ENCODE measurements at places on chromosomes 2 and 18. TPM values are rescaled to one million over a fixed set of nuclear protein-coding genes. Genes with fewer than 3 reads are reported as not detected.

DNA sequence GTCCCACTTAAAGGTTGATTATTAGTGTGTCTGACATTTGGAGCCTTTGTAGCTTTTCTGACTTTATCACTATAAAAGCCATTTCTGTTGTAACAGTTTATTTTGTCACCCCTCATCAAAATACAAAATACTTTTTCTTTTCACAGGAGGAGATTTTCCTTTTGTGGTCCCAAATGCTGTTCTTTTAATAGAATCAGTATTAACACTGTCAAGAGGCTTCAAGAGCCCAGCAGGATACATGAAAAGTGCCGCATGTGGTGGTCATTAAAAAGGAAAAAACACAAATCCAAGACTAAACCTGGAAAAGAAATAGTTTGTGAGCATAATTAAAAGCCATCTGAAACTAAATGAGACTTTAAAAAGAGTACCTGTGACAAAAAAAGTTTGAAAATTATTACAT, 515.7 kb downstream of the DCDC2C start:
- DNase-seq, result no peak

GRCh38 chr2:144328938-144329337, 191.0 kb downstream of the ZEB2 start:
- no peak for DNase-seq

DNA sequence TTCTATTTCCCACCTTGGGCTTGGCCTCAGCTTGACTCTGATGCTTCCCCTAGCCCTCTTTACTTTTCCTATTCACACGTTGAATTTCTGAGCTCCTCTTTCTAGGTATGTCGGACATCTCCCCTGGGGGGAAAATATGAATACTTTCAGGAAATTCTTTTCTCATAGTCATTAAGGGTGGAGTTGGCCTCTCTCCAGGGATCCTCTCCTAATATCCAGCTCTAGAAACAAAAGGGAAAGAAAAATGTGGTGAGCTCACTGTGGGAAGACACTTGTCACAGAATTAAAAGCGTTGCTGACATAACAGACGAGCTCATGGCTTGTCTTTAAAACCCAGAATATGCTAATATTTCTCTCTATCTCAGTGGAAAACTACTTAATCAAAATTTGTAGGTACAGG, 132.7 kb upstream of the MEX3C start:
- DNase-seq, result no peak

- DNase-seq, result no peak
These were observed 27.1 kb upstream of the CREB1 start for GRCh38 chr2:207502577-207503198.

GRCh38 chr2:211737282-211737681, 801.3 kb downstream of the ERBB4 start:
- DNase-seq, result no peak

DNA sequence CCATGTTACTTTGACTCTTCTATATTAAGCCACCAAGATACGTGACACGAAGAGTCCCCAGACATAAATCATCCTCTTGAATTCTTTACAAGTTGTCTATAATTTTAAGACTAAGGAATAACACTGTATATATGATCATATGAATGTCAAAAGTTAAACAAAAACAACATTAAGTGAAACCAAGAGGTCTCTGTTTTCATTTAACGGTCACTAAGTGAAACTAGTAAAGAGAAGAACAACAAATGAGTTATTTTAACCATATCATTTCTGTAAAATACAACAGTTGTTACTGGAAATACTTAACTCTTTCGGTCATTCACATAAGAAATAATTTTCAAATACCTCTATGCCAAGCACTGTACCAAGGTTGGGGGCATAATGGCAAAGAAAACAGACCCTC, 45.7 kb upstream of the STK17B start:
- no peak for DNase-seq

DNA sequence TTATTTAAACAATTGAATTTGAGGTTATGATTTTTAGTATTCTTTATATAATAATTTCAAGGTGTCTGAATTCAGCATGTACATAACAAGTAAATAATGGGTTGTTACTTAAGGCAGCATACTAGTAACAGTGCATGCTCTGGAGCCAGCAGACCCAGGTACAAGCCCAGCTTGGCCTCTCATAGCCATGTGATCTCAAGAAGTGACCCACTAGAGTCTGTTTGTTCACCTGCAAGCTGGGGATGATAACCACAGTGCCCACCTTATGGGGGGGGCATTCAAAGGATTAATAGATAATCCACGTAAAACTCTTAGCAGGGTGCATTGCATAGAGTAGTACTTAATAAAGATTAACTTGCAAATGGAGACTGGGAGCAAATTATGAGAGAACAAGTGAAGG, 163.6 kb downstream of the TRABD2A start:
- DNase-seq, result no peak

- DNase-seq, result no peak
These were observed 114.6 kb downstream of the BAZ2B start for GRCh38 chr2:159501743-159502142.

DNA sequence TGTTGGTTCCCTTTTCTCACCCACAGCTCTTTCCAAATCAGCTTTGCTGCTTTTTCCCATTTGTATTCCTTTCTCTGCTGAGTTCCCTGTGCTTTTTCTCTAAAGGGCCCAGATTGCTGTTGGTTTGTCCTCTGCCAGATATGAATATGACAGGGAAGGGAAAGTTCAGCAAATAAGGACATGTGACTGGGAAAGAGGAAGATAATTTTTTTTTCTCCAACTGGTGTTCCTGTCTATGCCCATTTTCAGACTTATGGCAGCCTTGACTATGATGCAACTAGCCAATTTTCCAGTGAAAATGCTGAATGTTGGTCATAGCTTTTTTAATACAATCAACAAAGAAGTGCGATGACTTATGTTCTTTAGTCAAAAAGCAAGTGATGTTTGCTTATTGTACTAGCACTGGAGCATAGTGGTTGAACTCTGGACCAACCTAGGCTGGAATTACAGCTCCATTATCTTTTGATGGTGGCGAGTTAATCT, 7.7 kb downstream of the MDH1 start:
- no peak for DNase-seq

DNA sequence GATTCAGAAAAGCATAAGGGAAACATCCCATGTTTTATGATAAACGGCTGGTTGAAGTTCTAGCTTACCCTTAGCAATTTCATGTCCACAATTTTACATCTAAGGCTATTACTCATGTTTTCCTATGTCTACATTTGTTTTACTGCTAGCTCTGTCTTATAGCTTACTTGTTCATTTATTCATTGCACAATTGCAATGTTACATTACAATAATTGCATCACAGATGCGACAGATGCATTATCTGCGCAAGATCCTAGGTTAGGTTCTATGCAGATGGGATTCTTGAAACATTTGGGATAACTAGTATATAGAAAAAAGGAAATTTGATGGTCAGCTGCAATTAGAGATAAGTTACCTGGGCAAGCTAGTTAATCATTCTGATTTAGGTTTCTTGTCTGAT, 108.4 kb downstream of the ARHGAP28 start:
- DNase-seq, result no peak

- DNase-seq, result no peak
These were observed 2.4 kb downstream of the WDR43 start for GRCh38 chr2:28896906-28897305.

- DNase-seq, result peak; percentile 29
These were observed 106.4 kb downstream of the POLR1A start for GRCh38 chr2:85999061-85999831.

DNA sequence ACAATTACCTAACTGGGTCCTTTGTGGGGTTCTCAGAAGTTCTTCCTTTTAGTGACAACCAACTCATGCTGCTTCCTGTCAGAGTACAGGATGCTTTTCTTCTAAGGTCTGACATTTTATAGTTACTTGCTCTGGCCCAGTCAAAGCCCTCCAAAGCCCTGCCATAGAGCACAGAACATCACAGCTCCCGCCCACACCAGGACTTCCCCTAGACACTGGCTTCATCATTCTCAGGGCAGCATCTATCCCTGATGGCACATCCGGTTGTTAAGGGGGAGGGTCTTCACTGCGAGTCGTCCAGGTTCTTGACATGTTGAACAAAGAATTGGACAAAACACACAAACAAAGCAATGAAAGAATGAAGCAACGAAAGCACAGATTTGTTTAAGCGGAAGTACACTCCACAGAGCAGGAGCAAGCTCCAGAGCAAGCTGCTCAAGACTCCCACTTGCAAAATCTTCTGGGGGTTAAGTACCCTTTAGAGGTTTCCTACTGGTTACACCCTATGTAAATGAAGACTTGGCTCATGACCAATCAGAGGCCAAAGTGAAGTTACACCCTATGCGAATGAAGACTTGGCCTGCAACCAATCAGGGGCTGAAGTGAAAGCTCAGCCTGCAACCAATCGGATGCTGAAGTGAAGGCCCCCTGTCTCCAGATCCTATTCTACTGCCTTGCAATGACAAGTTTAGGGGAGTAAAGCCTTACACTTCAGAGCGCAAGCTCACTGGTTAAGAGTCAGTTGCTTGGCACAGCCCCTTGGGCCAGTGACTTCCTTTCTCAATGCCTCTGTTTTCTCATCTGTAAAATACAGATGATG, 79.0 kb downstream of the HDAC4 start:
- peak; percentile 60 for DNase-seq

GRCh38 chr18:44066541-44066940, 614.1 kb upstream of the SETBP1 start:
- DNase-seq, result no peak

DNA sequence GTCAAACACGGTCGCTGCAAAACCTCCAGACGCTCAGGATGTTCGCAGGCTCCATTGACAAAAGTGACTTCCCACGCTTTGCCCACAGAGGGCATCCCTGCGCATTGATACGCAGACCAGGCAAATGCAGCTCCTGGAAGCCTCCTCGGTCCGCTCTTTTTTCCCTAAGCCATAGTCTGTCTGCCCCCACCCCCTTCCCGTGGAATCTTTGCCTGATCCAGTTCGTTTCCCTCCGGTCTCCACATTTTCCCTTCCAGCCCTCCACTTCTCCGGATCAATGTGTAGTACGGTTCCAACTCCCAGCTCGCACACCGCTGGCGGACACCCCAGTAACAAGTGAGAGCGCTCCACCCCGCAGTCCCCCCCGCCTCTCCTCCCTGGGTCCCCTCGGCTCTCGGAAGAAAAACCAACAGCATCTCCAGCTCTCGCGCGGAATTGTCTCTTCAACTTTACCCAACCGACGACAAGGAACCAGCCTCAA, at the start of gene DCC:
DCC (plus strand) TSS at position 307 of the 481 bp plus-strand sequence. CDS start 591 bp downstream, outside the sequence.
- DNase-seq, result no peak

DNA sequence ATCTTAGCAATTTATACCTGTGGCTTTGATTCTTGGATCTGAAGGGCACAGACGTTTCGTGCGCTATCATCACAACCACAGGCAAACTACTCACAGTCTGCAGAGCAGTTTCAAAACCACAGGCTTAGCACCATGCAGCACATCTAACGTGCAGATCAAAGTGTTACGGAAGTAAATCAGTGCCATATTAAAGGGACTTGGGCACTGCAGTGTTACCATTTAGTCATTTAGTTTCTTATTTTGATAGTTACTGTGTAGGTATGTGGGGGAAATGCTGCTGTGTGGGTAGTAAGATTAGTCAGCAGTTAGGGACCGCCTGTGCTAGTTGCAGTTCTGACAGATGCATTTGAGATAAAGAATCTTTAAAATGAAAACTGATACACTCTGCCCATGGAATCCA, 384.0 kb downstream of the NBAS start:
- DNase-seq, result no peak

DNA sequence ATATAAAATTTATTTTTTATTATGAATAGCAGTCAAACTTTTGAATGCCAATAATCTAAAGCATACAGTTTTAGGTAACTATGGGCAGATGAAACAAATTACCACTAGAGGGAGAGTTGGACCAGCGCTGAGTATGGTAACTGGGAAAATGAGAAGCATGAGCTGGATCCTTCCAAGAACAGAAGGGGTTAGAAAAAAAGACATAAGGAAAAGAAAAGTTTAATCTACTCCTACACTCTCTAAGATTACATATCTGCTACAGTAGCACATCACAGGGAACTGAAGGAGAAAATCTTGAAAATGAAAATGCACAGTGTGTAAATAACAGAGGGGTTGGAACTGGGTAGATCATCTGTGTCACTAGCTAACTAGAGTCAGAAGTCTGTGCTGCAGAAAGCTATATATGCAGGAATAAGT, 15.5 kb downstream of the REG3G start:
- DNase-seq, result no peak

The SLC5A7 gene
- not detected for total RNA-seq

The CCDC148 gene
- not detected for total RNA-seq

The COL4A3 gene
- total RNA-seq, result 0.35 TPM

The FAM210A gene
- 9.6 TPM for total RNA-seq

The GPR45 gene
- not detected for total RNA-seq

The STARD6 gene
- total RNA-seq, result not detected

The SAP130 gene
- total RNA-seq, result 31.2 TPM

The MOGAT1 gene
- total RNA-seq, result not detected

The TMEM247 gene
- not detected for total RNA-seq

The TYMS gene
- total RNA-seq, result 9.7 TPM

All from T-cell (primary cell).